Brain (organoid and tissue), 16 donors: ENCODE measurements at places on chromosomes 11 and 22.

- no peak for DNase-seq
Observed at GRCh38 chr11:69295079-69295994, 1.4 kb downstream of the MYEOV start.

- DNase-seq = no peak
Observed at GRCh38 chr11:72591023-72591422, 83.2 kb downstream of the PDE2A start.

DNA sequence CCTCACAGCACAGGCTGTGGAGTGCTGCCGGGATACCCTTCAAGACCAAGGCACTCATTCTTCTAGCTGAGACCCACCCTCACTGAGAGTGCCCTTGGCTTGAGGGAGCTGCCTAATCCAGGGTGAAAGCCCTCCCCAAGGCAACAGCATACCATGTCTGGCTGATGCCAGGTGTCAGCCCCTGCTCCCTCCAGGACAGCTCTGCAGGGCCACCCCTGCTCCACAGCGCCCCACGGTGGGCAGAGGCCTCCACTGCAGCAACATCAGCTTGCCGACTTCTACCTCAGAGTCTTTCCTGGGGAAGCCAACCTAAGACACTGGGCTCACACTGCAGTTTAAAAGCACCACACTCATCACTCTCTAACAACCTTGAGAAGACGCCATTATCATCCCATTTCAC lies 29.0 kb downstream of the TTLL1 start:
- no peak for DNase-seq

GRCh38 chr11:1777737-1778136 lies 14.0 kb upstream of the CTSD start:
- DNase-seq = no peak

- DNase-seq = no peak
Observed at GRCh38 chr11:133541021-133541719, 8.9 kb upstream of the OPCML start.

DNA sequence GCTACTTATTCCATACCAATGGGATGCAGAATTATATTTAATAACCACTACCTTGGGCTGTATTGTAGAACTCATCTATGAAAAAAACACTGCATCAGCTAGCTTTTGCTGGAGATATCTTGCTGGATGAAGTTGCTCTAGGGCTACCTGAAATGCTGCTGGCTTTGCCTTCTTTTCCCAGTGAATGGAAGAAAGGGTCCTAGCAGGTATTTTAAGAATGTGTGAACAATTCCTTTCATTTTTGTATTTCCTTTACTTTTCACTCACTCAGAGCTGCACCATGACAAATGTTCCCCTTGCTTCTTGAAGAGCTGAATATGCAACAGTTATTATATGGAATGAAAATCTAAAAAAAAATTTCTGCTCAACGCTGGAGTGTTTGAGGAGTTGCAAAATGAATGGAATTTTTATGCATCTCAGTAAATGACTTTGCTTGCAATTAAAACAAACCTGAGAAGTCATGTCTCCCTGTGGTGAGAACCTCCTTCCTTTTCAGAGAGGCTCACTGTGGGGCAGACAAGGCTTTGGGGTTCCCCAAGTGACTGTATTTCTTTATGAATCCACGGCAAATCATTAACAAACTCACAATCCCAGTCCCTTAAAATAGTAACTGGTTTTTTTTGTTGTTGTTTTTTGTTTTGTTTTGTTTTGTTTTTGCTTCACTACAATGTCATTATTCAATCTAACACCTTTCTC lies 566.8 kb upstream of the KIRREL3 start:
- no peak for DNase-seq

DNA sequence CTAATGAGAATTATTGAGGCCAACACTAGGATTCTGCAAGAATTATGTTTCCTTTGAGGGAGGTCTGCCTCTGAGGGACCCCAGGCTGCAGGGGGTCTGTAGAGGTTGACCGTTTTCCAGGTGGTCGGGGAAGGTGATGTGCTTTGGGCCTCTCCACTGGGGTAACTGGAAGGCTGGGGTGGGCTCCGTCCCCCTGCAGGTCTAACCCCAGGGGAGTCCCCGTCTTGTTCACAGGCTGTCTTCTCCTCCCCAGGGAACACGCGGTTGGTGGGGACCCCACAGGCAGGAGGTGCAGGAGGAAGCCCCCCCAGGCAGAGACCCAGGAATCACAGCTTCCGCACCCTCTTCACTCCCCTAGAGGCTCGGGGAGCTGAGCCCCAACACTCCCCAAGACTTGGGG lies 726.4 kb downstream of the BRD1 start:
- no peak for DNase-seq

GRCh38 chr11:78021611-78022010 lies 1.5 kb downstream of the KCTD14 start:
- no peak for DNase-seq

- DNase-seq = no peak
Observed at GRCh38 chr11:15216678-15217077, 102.0 kb downstream of the INSC start.

DNA sequence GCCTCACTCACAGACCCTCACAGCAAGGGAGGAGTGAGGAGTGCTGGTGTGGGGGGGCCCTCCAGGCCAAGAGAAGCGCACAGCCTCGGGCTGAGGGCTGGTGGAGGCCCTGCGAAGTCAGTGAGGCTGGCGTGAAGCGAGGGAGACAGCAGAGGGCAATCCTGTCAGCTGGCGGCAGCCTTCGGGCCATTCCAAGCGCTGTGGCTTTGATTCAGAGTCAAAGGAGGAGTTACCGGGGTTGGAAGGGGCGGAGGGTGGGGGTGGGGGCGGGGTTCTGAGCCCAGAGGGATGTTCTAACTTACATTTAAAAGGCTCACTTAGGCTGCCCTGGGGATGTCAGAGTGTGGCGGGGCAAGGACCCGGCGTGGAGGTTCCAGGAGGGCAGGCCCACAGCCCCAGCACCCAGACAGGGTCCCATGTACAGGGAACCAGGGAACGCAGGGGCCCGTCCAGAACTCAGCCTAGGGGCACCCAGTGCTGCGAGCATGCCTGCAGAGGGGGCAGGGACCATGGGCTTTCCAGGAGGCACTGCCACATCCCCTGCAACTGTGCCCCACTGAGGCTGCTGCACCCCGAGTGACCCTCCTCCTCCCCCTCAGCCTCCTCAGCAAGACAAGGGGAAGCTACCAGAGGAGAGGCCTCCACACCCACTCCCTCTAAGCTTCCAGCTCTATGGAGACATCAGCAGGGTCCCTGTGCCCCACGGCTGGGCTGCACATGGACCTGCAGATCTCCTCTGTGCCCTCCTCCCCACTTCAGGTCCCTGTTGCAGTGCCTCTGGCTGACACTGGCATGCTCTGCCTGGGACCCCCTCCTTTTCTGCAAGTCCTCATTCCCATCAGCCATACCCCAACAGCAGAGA lies 39.7 kb upstream of the TTLL12 start:
- peak; percentile 18 for DNase-seq

GRCh38 chr11:76185931-76186401 lies 20.3 kb downstream of the WNT11 start:
- peak; percentile 44 for DNase-seq

- DNase-seq = no peak
Observed at GRCh38 chr11:117834838-117835443, 10.4 kb upstream of the FXYD2 start.

GRCh38 chr11:131324921-131325570 lies 45.4 kb upstream of the NTM start:
- peak; percentile 30 for DNase-seq
